ENCODE measurements at places on chromosomes 2 and 18. TPM values are rescaled to one million over a fixed set of nuclear protein-coding genes. Genes with fewer than 3 reads are reported as not detected.

GRCh38 chr2:231339316-231339715, 56.2 kb upstream of the B3GNT7 start:
- H3K27ac ChIP-seq, result no peak overlapping the region
- H3K4me3 ChIP-seq, result no peak overlapping the region
- peaks cover 17% of the 10 kb centered on the region for H3K36me3 ChIP-seq

- H3K36me3 ChIP-seq, result no peaks in the 10 kb centered on the region
- DNase-seq, result no peak
- H3K27me3 ChIP-seq, result peaks cover 4% of the 10 kb centered on the region
Observed at GRCh38 chr2:94958245-94958644, 67.3 kb upstream of the MAL start.

GRCh38 chr2:201507725-201508124, 56.2 kb downstream of the STRADB start:
- no peaks in the 10 kb centered on the region for H3K27me3 ChIP-seq
- H3K4me1 ChIP-seq, result no peaks in the 10 kb centered on the region
- H3K36me3 ChIP-seq, result no peaks in the 10 kb centered on the region

- H3K27ac ChIP-seq, result no peak overlapping the region
- H3K36me3 ChIP-seq, result peaks cover 2% of the 10 kb centered on the region
- no peaks in the 10 kb centered on the region for H3K27me3 ChIP-seq
Observed at GRCh38 chr2:32697156-32697555, 69.3 kb downstream of the TTC27 start.

The RTP5 gene
- not detected for total RNA-seq

DNA sequence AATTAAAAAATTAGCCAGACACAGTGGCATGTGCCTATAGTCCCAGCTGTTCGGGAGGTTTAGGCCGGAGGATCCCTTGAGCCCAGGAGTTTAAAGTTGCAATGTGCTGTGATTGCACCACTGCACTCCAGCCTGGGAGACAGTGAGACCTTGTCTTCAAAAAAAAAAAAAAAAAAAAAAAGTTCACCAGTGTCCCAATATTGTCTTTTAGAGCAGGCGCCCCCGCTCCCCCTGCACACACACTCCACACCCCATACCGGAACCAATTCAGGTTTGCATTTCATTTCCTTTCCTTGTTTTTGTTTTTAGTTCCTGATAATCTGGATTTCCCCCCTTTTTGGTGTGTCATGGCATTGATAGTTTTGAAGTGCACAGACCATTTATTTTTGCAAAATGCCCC, 10.4 kb downstream of the TMEM87B start:
- no peak overlapping the region for H3K4me3 ChIP-seq
- no peak for DNase-seq

The SETBP1 gene
- total RNA-seq, result 0.28 TPM

DNA sequence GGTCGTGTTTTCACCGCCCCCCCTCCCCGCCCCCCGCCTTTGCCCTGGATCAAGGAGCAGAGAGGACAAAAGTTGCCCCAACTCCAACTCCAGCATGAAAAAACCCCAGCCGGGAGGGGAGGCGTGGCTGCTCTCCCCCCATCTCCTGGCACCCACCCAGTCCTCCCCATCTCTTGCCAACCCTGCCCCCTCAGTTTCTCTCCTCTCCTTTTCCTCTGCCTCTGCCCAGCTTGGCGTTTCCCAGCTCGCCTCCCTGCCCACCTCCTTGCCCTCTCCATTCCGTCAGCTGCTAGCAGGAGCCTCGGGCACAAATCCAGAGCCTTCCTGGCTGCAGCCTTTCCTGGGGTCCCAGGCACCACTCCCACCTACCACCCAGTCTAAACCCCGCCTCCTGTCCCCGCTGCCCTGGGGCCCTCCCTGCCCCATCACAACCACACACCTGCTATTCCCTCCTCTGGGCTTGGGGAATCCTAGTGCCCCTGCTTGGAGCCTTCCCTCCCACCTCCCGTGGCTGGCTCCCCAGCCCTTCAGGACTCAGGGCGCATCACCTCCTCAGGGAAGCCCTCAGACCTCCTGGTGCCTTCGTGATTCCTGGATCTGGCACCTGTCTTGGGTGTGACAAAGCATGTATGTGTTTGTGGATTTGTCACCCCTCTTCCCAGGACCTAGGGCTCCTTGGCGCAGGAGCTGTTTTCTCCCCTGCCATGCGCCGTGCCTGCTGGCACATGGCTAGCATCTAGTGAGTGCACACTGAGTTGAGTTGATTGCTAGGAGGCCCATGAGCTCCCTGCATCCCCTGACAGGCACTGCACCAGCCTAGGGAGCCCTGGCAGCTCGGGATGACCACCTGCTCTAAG, 209.1 kb downstream of the TFCP2L1 start:
- H3K4me3 ChIP-seq, result no peak overlapping the region
- H3K27ac ChIP-seq, result no peak overlapping the region
- peaks cover 12% of the 10 kb centered on the region for H3K27me3 ChIP-seq

All from IMR-90 (cell line).